Peyer's patch (tissue), 4 donors: ENCODE measurements at places on chromosomes 3 and 15. TPM values are rescaled to one million over a fixed set of nuclear protein-coding genes. Genes with fewer than 3 reads are reported as not detected.

- DNase-seq: no peak
Observed at GRCh38 chr15:62378772-62379498, 213.8 kb upstream of the C2CD4B start.

GRCh38 chr15:78108300-78109084, 16.1 kb downstream of the SH2D7 start:
- DNase-seq: peak; percentile 93

GRCh38 chr3:177484206-177484605, 286.9 kb upstream of the TBL1XR1 start:
- DNase-seq: no peak

GRCh38 chr3:187972454-187972853, 181.5 kb upstream of the LPP start:
- no peak for DNase-seq

DNA sequence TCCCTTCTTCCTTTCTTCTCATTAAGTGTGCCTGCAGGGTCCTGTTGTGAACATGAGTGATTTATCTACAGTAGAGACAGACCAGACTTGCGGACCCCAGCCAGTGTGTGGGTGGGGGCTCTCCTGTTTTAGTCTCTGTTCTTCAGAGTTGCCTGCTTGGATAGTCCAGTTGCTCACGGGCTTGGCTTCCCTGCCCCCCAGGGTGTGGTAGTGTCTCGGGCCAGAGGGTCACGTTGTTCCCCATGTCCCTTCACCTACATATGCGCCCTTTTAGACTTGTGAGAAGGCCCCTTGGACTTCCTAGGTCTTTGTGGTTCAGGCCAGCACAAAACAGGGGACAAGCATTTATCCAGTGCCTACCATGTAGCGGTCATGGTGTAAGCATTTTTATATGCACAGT, 85.8 kb downstream of the AAGAB start:
- DNase-seq: no peak

GRCh38 chr3:129699199-129699598, 92.7 kb upstream of the PLXND1 start:
- DNase-seq: no peak

GRCh38 chr3:116247605-116248004, 197.7 kb downstream of the LSAMP start:
- no peak for DNase-seq

- DNase-seq: no peak
Observed at GRCh38 chr3:11616551-11616950, 27.2 kb downstream of the VGLL4 start.

- no peak for DNase-seq
Observed at GRCh38 chr3:170488802-170489201, 70.1 kb downstream of the CLDN11 start.

- no peak for DNase-seq
Observed at GRCh38 chr3:125322166-125322565, 53.0 kb downstream of the ZNF148 start.

GRCh38 chr3:188526057-188526456, 372.1 kb downstream of the LPP start:
- DNase-seq: no peak

DNA sequence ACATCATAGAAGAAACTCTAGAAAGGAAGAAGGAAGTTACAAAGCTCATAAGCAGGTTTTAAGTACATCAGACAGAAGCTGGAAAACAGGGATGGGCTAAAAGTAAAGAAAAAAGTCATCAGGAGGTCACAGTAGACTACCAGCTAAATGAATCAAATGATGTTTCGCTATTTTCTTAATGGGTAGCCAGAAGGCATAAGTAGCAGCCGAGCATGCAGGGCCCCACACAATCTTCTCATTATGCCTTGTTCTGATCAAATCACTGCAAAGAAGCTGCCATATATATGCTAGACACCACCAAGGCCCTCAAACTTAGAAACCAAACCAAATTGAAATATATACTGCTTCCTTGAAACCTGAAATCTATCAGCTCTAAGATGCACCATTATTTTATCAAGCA, 349.1 kb downstream of the ULK4 start:
- DNase-seq: no peak

- no peak for DNase-seq
Observed at GRCh38 chr3:117706756-117707155, 997.2 kb downstream of the TUSC7 start.

- DNase-seq: no peak
Observed at GRCh38 chr3:69941439-69942176, 57.9 kb upstream of the SAMMSON start.

GRCh38 chr3:61704807-61705206, 143.4 kb downstream of the PTPRG start:
- DNase-seq: no peak

GRCh38 chr3:61686228-61686648, 124.9 kb downstream of the PTPRG start:
- no peak for DNase-seq

Gene ZIC4
- total RNA-seq: not detected

Gene OXSM
- 192 TPM for total RNA-seq

Gene GOLGA6L10
- not detected for total RNA-seq

Gene CPA3
- total RNA-seq: 5.8 TPM

Gene STARD5
- 39.6 TPM for total RNA-seq
